ENCODE measurements at places on chromosomes 13 and 19.
A peak's percentile ranks its signal among the peaks of the same experiment; 100 is the strongest.

DNA sequence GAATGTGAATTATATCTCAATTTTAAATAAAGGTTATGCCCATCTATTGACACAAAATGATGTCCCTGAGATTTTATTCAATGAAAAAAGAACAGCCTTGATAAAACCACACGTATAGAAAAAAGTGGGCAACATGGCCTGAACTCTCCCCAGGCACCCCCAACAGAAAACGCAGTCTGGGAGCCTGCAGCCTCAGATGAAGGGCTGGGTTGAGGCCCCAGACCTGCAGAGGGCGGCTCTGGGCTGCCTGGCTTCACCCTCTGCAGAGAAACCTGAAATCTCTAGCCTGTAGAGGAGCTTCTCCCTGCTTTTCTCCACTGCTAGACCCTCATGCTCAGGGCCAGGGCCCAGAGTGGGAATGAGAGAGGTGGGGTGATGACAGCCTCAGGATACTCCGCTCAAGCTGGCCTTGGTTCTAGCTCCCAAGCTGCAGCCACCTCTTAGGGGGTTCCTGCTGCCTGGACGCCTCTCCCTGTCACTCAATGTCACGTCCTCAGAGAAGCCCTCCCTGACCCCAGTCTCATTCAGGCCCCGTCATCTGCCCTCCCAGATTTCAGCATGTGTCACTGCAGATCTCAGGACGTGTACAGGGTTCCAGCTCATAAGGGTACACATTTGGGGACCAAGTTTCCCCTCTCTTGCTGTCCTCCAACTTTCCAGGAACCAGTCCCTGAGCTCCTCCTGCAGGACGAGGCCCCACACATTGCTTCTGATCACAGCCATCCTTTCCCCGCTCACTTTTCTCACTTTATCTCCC is 1.8 kb downstream of the MBD3 start:
- DNase-seq: peak; percentile 52

DNA sequence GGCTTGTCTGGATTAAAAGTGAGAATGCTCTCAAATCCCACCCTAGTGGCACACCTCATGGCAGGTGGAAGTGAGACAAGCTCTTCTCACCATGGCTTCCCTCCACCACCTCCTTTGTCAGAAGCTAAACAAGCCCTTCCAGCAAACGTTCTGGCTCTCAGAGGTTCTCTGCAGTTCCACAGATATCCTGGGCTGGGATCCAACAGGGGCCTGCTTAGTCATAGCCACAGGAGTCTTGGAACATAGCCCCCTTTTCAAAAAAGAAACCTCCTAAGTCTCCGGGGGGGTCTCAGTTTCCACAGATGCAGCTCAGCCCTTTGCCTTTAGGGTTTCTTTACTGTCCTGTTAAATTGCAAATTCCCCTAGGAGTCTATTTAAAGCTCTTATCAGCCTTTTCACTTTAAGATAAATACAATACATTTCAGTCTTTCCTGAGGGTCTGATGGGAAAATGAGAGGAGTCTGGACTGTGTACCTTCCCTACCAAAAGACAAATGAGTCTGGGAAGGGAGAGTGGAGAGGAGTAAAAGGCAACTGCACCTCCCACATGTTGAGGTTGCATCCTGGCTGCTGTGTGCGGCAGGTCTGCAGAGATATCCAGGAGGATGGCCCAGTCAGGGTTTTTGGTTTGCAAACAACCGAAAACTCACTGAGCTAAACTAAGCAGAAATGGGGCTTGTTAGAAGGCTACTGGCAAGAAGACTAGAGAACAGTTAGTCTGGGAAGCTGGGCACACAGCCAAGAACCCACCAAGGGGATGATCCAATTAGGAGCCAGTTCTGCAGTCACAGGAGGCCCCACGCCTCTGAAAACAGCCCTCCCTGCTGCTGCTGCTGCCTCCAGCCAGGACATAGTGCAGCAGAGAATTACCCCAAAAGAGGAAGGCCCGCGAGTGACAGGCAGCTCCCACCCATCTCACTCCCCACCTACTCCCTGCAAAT is 41.4 kb upstream of the SERP2 start:
- DNase-seq: peak; percentile 83

DNA sequence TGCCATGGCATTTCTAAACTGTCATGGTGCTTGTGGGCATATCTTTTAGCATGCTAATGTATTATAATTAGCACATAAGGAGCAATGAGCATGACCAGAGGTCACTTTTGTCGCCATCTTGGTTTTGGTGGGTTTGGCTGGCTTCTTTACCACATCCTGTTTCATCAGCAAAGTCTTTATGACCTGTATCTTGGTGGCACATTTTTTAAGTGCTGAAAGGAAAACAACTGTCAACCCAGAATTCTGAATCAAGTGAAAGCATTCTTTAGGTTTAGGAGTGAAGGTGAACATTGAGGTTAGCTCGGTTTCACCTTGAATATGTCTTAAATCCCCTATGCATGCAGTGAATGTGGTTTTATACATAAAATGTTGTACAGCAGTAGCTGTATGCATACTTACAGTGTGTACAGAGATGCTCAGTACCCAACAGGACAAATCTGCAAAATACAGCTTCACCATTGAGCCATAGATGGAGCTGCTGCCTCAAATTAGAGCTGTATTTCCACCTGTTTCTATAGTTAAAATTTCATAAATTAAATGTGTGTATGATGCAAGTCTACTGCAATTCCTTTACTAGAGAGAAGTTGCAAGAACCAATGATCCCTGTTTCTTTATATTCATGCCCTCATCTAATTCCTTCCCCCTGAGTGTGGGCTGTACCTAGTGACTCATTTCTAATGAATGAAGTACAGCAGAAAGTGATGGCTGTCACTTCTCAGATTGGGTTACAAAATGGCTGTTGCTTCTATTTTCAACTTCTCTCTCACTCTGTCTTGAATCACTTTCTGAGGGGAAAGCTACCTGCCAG is 25.2 kb upstream of the IGSF23 start:
- DNase-seq: peak; percentile 96

GRCh38 chr13:95708391-95708774 is 31.4 kb downstream of the DNAJC3 start:
- DNase-seq: no peak

DNA sequence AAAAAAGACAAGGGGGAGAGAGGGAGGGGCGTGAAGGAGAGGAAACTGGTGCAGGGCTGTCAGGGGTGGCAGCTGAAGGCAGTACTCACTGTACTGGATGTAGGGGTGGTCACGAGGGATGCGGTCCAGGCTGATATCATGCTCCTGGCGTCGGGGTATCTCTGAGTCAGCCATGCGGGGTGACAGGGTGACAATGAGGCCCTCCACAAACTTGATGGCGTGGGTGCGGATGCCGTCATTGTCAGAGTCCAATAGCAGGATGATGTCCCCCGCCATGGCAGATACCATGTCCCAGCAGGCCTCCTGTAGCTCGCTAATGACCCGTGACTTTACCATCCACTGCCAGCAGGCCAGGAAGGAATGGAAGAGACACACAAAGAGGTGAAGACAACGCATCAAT is 15.3 kb downstream of the SYMPK start:
- DNase-seq: no peak

DNA sequence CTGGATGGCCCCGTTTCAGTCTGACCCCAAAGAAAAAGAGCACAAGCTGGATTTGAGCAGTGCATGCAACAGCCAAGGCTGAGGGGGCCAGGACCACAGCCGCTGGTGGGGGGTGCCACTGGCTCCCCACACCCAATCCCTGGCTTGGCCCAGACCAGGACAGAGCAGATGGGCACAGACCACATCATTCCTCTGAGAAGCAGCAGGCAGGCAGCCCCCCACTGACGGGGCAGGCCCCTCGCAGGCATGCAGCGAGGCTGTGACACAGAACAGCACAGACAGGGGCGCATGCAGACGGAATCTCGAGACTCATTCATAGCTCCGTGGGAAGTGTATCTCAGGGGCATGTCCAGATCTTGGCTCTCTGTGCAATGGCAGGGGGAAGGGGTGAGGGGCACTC is 74.9 kb downstream of the IER2 start:
- DNase-seq: no peak

DNA sequence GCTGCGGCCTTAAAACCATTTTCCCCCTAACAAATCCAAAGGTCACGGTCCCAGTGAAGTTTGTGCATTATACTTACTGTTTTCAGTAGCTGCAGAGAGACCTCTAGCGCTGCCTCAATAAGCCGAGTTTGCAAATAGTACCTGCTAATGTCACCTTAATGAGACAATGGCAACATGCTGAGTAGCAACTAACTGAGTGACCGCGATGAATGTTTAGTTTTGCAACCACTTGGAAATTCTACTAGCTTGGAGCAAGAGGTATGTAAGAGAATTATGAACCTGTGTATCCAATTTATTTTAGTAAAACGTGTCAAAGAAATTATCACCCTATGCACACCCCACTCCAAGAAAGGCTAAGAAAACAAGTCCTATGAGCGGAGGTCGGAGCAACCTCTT is 1.2 kb downstream of the KPNA3 start:
- peak; percentile 36 for DNase-seq

GRCh38 chr13:113404723-113405471 is 41.0 kb upstream of the GRTP1 start:
- DNase-seq: no peak

- peak; percentile 24 for DNase-seq
These were observed 6.7 kb downstream of the KHSRP start for GRCh38 chr19:6417713-6418561.

DNA sequence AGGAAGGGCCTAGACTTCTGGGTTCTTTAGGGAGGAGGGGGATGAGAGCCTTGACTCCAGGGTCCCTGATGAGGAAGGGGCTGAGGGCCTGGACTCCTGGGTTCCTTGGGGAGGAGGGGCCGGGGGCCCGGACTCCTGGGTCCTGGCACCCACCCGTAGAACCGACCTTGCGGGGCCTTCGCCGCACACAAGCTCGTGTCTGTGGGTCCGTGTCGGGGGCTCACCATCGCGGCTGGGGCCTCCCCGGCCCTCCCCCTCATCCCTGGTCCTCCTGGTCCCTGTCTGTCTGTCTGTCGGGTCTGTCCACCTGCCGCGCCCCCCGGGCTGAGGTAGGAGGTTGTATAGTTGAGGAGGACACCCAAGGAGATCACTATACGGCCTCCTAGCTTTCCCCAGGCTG is 662 bp upstream of the SPACA6 start:
- DNase-seq: no peak

DNA sequence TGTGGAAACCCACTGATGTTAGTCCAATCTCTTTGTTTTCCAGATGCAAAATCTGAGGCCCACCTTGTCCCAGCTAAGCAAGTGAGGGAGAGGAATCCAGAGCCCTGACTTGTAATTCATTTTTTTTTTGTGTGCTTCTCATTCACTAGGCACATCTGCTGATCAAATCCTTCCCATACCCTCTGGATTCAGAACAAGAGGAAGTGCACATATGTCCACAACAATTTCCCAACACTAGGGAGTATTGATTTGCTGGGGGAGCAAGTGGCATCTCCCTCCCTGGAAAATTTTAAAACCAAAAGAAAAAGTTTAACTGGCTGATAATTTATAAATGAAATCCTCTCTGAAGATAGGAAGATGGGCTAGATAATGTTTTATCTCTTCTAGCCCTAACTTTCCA is 94.6 kb upstream of the RFC3 start:
- peak; percentile 21 for DNase-seq

DNA sequence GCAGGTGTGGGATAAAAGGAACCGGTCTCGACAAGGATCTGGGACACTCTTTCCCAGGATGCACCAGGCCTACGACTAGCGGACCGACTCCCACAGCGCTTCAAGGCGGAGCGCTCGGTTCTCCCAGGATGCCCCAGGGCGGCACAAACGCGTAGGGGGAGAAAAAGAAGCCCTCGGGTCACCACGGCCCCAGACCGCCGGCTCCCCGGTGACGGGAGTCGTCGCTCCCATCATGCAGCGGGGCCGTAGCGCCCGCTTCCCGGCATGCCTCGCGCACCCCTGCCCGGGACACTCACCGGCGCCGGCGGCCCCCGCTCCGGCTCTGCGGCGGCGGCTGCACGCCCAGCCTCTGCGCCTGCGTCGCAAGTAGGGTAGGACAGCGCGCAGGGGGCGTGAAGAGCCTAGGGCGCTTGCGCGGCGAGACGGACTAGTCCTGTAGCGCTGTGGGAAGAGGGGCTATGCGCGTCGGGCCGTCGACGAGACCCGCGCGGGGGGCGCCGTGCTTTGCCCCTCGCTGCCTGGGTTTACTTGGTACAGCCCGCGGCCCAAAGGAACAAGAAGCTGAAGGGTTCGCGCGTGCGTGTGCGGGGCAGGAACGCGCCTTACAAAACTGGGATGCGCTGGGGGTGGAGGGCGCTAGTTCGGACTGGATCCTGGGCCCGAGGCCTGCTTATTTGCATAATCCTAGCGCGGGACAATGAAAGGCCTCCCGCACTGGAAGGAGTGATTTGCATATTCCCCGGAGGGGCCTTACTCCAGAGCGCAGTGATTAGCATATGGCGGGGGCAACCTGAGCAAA is at the start of gene ZNF428:
Gene ZNF428, minus strand, starts transcription at position 368 of the 799 bp plus-strand sequence. CDS start 5,325 bp downstream, outside the sequence.
- peak; percentile 95 for DNase-seq

DNA sequence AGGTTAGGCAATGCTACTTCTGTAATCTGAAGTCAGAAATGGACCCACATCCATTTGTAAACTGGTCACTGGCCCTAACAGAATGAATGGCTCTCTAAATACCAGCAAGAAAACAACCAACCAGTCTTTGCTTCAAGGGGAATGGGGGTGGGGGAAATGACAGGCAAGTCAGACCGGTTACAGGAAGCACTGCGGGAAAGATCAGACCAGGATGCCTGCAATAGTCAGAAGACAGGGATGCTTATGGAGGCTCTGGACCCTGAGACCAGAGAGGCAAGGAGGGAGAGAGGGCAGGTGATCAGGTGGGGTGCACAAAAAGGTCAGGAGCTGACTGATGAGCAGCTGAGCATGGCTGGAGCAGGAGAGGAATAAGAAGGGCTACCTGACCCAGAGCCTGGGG is 13.1 kb downstream of the MED26 start:
- DNase-seq: no peak

GRCh38 chr13:76980075-76980718 is 11.7 kb upstream of the CLN5 start:
- DNase-seq: peak; percentile 90

GRCh38 chr19:53871454-53871853 is 3.8 kb downstream of the MYADM start:
- no peak for DNase-seq

DNA sequence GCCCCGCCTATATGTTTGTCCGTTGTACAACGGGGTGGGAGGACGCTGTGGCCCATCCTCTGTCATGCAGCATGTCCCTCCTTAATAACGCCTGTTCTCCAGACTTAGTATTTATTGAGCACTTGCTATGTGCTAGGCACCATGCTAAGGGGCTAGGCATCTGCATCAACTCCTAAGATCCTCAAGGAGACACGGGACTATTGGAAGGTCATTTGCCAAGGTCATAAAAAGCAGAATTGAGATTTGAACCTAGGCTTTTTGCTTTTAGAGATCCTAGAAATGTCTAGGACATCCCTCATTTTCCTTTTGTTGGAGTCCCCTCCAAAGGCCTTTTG is 1.8 kb upstream of the MAST1 start:
- no peak for DNase-seq

All from adipocyte (in vitro differentiated cells).